ENCODE measurements at places on chromosomes 7 and 10.

DNA sequence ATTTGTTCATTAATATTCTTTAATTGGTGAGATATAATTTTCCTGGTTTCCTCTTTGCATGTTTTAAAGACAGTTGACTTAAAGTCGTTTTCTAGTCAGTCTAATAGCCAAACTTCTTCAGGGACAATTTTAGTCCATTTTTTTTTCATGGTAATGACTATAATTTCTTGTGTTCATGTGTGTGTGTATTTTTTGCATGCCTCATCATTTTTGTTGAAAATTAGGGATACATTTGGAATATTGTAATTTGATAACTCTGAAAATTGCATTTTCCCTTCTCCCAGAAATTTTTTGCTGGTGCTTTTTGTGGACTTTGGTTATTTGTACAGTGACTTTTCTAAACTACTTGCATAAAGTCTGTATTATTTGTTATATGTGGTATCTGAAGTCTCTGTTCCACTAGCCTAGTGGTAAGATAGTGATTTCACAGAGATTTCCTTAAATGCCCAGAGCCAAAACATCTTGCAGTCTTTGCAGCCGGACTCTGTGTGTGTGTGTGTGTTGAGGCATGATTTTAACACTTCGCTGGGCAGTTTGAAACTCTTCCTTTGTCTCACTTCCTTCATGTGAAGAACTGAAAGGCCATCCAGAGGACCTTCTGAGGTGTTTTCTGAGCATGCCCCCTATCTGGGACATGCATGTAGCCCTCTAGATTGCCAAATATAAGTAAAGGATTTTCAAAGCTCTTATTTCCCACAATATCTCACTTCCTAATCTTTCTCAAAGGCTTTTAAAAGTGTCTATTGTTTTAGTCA is 40.9 kb upstream of the ZNF365 start:
- no peak for DNase-seq

DNA sequence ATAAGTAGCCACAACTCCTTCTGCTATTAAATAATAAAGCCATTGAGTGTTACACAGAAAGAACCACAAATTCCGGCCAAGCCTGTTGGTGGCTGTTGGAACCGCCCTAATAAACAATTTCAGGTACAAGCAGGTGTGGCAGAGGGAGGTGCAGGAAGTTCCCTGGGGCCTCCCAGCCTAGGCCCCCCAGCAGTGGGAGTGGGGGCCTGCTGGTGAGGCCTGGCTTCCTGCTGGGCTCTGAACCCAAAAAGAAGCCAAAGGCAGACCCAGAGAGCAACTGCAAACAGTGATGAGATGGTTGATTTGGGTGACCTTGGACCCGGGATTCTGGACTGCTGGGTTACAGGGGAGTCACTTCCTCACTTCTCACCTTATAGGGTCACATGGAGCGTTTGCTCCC is 21.0 kb upstream of the LMTK2 start:
- DNase-seq = no peak

- DNase-seq = no peak
These were observed 13.3 kb downstream of the CYP2W1 start for GRCh38 chr7:996079-996872.

GRCh38 chr10:97676770-97677581 is 10.1 kb downstream of the AVPI1 start:
- peak; percentile 26 for DNase-seq

- no peak for DNase-seq
These were observed 62.9 kb upstream of the MKRN1 start for GRCh38 chr7:140542228-140542603.

- DNase-seq = no peak
These were observed 798.3 kb downstream of the KCNMA1 start for GRCh38 chr10:76839276-76839675.

DNA sequence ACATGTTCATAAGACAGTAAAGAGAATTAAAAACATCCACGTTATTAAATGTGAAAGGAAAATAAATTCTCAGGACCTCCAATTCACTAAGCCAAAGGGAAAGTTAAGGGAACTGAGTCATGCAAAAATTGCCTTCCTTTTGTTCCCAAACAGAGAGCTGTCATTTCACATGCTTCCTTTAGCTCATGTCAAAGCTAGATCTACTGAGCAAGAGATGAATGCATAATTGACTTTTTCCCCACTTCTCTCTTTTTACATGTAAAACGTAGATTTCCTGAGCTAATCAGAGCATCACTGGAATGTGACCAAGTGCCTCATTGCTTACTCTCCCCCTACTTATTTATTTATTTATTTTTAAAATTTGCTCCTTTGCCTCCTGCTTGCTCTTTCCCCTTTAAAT is 129.1 kb upstream of the AMPH start:
- no peak for DNase-seq

GRCh38 chr10:63521416-63522276 is 445 bp downstream of the REEP3 start:
- DNase-seq = peak; percentile 42

DNA sequence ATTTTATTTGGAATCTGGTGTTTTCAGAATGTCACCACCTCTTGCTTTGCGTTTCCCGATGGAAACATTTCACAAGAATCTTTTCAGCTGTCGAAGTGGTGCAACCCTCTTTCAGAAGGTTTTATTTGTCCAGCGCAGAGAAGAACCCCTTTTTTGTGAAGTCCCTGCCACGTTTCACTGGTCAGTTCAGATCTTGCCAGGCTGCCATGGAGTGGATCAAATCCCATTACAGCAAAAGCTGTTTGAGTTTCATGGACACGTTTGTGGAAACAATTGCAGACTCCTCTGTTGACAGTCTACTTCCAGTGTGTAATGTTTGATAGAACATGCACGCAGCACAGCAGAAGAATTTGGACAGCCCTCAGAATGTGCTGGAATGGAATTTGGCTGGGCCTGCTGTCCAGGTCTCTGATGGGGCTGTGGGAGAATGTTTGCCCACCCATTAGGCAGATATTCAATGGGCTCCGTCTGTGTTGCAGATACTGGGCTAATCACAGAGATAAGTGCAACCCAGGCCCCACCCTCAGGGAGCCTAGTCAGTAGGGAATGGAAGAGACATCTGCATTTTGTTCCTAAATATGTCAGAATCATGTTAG is 143.2 kb downstream of the GRK5 start:
- DNase-seq = no peak

- no peak for DNase-seq
These were observed 320.0 kb upstream of the C7orf33 start for GRCh38 chr7:148270576-148270975.

- peak; percentile 44 for DNase-seq
These were observed 8.7 kb downstream of the ECD start for GRCh38 chr10:73159038-73159648.

GRCh38 chr7:57412618-57413017 is 37.4 kb upstream of the ZNF716 start:
- no peak for DNase-seq

DNA sequence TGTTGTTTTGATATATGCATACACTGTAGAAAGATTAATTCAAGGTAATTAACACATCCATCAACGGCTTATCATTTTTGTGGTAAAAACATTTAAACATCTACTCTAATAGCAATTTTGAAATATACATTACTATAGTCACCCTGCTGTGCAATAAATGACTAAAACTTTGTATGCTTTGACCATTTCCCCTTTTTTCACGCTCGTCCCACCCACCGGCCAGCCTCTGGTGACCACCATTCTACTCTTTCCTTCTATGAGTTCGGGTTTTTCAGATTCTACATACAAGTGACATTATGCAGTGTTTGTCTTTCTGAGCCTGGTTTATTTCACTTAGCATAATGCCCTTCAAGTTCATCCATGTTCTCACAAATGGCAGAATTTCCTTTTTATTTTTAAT is 21.3 kb downstream of the CYCS start:
- DNase-seq = no peak

GRCh38 chr10:133261726-133262325 is 14.8 kb downstream of the ADAM8 start:
- peak; percentile 35 for DNase-seq

DNA sequence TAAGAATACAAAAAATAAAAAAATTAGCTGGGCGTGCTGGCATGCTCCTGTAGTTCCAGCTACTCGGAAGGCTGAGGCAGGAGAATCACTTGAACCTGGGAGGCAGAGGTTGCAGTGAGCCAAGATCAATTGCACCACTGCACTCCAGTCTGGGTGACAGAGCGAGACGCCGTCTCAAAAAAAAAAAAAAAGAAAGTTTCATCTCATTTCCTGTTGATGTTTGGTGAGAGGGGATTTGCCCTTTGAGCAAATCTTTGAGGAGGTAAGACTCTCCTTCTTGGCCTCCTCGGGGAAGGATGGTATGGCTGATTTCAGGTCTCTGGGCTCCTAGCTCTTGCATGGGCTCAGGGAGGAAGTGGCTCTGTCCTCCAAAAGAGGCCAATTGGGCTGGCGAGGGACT is 3.6 kb upstream of the GRID2IP start:
- no peak for DNase-seq

DNA sequence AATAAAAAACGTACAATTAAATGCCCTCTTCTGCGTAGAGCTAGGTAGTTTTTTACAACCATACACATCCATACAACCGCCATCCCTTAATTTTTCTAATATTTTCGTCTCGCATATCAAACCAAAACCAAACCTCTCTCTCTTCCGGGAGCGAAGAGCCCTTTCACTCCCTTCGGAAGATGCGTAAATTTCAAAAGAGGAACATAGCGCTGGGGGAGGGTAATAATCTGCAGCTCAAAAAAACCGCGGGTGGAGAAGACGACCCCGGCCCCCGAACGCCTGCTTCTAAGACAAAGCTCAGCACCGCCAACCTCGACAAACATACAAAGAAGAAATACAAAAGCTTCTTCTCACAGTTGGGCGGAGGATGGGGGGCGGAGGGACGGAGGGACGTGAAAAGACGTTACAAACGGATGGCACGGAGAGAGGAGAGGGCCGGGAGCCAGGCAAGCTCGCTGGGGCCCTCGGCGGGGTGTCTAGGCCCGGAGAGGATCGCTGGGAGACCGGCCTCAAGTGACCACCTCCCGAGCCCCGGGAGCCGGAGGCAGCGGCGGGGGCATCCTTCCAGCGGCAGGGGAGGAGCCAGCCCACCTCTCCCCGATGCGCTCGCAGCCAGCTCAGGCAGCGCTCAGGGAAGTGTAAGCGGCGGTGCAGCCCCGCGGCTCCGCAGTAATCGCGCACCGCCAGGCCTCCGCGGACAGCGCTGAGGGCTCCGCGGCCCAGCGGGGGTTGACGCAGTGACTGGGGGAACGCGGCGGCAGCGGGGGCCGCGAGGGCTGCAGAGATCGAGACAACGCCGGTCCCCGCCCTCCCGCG is 851 bp downstream of the MKRN1 start:
- DNase-seq = no peak

DNA sequence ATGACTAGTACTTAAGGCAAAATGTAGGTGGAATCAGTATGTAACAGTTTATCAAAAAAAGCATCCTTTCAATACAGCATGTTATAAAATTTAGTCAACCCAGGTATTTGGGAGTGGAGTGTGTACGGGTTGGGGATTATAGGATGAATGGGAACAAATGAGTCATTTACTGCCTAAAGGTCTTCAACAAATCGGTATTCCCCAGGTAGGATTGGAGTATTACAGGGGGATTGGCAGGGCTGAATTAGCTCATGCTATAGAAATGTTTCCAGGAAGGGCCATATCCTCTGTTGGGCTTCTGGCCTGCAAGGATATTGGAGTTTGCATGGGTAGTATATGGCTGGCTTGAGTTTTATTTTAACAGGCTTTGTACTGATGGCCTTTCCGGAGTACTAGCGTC is 723.7 kb downstream of the SORCS1 start:
- DNase-seq = no peak

GRCh38 chr7:80537091-80537490 is 25.2 kb upstream of the GNAT3 start:
- DNase-seq = no peak

- DNase-seq = no peak
These were observed 62.3 kb upstream of the DGKI start for GRCh38 chr7:137909042-137909441.

DNA sequence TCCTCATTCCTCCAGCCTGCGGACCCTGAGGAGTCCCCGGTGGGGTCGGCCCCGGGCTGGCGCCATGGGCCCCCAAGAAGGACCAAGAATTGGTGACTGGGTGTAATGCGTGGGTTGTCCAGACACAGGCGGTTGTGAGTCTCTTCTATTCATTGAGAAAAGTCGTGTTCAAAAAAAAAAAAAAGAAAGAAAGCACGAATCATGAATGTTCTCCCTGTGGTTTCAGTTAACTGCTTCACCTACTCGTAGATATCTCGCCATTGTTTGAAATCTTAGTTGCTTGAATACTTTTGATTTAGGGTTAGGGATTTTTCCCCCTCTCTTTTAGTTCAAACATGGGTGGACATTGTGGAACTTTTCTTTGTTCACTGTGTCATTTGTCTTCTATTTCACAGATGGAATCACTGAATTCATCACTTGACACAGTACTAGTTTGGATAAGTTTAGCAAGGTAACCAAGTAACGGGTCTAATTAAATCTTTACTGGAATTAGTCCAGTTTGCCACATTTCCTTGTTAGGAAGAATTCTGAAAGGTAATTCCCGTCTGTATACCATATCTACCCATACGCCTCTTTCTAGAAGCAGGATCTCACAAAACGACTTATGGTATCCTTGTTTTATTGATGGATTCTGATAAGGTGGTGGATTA is 775 bp downstream of the STARD3NL start:
- peak; percentile 31 for DNase-seq

DNA sequence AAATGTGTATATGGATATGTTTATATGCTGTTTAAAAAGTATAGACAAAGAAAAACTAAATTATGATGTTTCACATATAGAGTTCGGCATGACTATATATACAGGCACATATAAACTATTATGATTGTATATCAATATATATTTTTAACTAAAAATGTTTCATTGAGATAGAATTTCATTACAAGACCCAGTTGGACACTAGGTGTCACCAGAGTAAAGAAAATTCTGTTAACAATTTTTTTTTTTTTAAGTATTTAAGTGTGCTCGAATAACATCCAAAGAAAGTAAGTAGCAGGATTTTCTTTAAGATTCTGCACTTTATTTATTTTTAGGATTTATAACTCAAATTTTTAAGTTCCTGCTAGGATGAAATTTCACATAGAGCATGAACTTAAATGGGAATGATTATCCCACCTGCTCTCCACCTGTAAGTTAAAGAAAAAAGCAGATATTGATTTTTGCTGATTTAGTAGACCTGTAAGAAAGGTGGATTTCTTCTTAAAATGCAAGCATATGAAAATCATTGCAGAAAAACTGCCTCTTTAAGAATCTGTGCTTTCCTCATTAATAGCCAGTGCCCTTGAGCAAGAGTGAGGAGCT is 961.5 kb downstream of the PCDH15 start:
- DNase-seq = peak; percentile 26

GRCh38 chr7:23357190-23358093 is 58.3 kb downstream of the MALSU1 start:
- DNase-seq = peak; percentile 72

GRCh38 chr7:148941598-148942275 is 57.6 kb upstream of the EZH2 start:
- DNase-seq = peak; percentile 60

- no peak for DNase-seq
These were observed 5.4 kb downstream of the CAV1 start for GRCh38 chr7:116530107-116530820.

DNA sequence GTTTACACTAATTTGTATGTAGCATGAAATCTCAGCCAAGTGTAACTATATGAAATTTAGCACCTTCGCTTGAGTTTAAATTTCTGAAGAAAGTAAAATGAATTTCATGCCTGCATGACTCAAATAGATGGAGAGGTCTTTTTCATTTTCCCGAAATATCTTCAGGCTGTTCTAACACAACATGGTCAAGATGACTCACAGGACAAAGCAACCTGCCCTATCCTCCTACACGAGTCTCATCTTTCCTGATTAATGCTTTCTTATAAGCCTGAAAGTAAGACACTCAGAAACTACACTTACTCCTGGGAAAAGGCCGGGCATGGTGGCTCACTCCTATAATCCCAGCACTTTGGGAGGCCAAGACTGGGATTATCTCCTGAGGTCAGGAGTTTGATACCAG is 41.2 kb downstream of the CH25H start:
- DNase-seq = no peak

GRCh38 chr10:1776127-1776662 is 38.9 kb upstream of the ADARB2 start:
- no peak for DNase-seq

Data from RCC 7860 (cell line).